Activated CD4-positive, alpha-beta memory T cell treated with anti-CD3 and anti-CD28 coated beads for 36 hours (primary cell): ENCODE measurements at places on chromosomes 6 and 20.

GRCh38 chr20:6577451-6577850, 190.0 kb upstream of the BMP2 start:
- no peak for DNase-seq

DNA sequence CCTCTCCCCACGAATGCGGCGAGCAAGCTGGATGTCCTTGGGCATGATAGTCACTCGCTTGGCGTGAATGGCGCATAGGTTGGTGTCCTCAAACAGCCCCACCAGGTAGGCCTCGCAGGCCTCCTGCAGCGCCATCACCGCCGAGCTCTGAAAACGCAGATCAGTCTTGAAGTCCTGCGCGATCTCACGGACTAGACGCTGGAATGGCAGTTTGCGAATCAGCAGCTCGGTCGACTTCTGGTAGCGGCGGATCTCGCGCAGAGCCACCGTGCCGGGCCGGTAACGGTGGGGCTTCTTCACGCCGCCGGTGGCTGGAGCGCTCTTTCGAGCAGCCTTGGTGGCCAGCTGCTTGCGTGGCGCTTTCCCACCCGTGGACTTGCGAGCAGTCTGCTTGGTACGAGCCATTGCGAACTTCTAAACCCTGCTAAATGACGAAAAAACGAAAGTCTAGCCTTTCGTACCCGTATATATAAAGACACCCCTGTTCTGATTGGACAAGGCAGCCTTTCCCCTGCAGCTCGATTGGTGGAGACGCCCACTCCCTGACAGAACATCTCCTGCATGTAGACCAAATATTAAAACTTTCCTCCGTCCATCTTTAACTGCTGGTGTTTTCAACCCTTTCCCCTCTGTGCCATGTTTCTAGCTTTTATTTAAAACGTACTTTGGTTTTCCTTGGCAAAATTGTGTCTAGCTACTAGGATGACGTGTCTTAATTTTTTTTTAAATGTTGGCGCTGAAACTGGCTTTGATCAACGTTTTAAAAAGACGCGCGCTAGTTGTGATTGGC, 109.8 kb downstream of the HFE start:
- DNase-seq, result peak; percentile 84

DNA sequence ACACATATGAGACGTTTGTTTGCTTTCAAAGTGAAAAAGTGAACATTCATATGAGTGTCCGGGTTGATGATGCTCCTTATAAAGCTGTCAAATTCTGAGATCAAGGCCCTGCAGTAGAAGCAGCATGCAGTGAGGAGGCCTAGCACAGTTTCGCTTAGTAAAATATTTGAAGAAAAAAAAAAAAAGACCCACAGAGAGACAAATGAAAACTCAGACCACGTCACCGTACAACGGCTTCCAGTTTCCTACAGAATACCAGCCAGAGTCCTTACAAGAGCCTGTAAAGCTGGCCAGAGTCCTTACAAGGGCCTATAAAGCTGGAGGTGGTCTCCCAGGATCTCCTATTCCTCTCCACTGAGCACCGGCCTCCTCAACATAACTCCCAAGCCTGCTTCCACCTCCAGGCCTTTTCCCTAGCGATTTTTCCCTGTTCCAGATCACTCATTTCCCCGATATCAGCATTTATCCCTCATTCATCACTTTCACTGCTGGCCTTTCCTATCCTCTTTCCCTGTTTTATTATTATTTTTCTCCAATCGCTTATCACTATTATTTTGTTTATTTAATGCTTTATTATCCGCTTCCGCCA, 1.5 kb upstream of the HMGN4 start:
- DNase-seq, result peak; percentile 74

DNA sequence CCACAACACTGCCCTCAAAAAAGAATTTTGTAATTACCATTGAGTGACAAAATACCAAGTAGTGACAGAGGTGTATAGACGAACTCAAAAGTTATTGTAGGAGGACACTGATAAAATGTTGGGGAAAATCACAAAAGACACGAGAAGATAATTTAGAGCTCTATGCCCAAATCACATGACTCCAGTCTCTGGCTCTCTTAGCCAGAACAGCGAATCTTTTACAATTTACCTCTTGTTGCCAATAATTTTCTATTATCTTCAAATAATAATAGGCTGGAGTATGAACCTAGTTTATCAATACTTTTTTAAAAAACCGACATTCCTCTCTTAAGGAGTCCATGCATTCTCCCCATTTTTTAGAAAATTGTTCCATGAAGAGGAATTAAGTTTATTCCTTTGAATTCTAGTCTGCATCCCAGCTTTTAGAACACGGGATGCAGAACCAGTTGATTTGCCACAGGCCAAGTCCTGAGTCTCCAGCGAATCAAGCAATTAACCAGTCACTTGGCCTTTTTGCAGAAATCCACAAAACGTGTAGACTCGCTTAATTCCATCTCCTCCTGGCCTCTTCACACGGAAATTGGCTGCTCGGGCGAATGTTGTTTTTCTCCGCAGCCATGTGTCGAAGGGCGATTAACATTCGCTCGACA, 507 bp upstream of the RIPPLY2 start:
- no peak for DNase-seq

DNA sequence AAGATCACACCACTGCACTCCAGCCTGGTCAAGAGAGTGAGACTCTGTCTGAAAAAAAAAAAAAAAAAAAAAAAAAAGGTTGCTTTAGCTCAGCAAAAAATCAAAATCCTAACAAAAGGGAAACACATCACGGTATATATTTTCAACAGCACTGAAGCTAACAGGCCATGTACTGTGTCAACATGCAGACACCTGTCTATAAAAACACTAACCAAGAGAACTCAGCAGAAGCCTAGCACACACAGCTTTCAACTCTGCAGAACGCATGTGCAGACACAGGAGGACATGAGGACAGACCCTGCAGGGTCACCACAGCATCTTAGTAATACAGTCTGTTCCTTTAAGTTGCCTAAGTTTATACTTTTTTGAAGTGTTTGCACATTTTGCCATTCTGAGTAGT, 13.5 kb downstream of the NINL start:
- no peak for DNase-seq

- DNase-seq, result no peak
These were observed 102.6 kb upstream of the LAMP5 start for GRCh38 chr20:9411833-9412232.

- no peak for DNase-seq
These were observed 46.2 kb downstream of the TTI1 start for GRCh38 chr20:37986873-37987601.

DNA sequence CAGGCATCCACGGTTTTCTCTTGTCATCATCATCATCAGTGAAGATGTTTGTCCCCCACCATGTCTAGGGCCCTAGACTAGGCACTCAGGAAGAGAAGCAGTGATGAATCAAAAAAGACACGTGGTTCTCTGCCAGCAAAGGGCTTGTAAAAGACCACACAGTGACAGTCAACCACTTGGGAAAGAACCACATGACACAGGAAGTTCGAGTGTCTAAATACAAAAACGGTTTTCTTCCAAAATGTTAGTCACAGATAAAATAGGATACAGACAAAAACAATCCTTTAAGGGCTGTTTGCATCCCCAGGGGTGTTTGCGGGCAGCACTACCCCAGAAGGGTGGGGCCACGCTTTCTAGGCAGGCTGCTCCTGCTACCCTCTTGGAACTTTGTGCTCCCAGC, 356.8 kb upstream of the AGPAT4 start:
- no peak for DNase-seq

- no peak for DNase-seq
These were observed 41.3 kb downstream of the MTHFD1L start for GRCh38 chr6:150906641-150907326.

- no peak for DNase-seq
These were observed 73.4 kb downstream of the ELOVL2 start for GRCh38 chr6:10970731-10971130.

GRCh38 chr6:128919412-128920180, 36.7 kb downstream of the LAMA2 start:
- DNase-seq, result no peak
